ENCODE measurements at places on chromosomes 3 and 15. TPM values are rescaled to one million over a fixed set of nuclear protein-coding genes. Genes with fewer than 3 reads are reported as not detected.

Gene CHST13
- total RNA-seq, result 0.05 TPM

Gene CYP8B1
- not detected for total RNA-seq

Gene LRRC34
- total RNA-seq, result 4.2 TPM

Gene GOLGA8T
- not detected for total RNA-seq

Gene GTF2A2
- 95.4 TPM for total RNA-seq

Gene ABHD17C
- total RNA-seq, result 19.1 TPM

Gene ARRDC4
- total RNA-seq, result 3.8 TPM

Gene MAPKAPK3
- total RNA-seq, result 29.7 TPM

Gene SECISBP2L
- total RNA-seq, result 6.4 TPM

Gene GOLGA6L7
- total RNA-seq, result not detected

Gene WDR49
- total RNA-seq, result not detected

Gene NDUFB5
- total RNA-seq, result 38.7 TPM

Gene PODXL2
- total RNA-seq, result 41.7 TPM

Gene MON1A
- total RNA-seq, result 15.1 TPM

Gene THAP10
- total RNA-seq, result 2.7 TPM

Gene IP6K2
- 46.8 TPM for total RNA-seq
